ENCODE measurements at places on chromosomes 3 and 15.

GRCh38 chr15:40329804-40330203 lies 6.3 kb downstream of the INAFM2 start:
- no peak for DNase-seq

- no peak for DNase-seq
Observed at GRCh38 chr15:74754593-74755215, 6.1 kb downstream of the CYP1A2 start.

- no peak for DNase-seq
Observed at GRCh38 chr3:190302212-190302867, 19.9 kb downstream of the CLDN1 start.

DNA sequence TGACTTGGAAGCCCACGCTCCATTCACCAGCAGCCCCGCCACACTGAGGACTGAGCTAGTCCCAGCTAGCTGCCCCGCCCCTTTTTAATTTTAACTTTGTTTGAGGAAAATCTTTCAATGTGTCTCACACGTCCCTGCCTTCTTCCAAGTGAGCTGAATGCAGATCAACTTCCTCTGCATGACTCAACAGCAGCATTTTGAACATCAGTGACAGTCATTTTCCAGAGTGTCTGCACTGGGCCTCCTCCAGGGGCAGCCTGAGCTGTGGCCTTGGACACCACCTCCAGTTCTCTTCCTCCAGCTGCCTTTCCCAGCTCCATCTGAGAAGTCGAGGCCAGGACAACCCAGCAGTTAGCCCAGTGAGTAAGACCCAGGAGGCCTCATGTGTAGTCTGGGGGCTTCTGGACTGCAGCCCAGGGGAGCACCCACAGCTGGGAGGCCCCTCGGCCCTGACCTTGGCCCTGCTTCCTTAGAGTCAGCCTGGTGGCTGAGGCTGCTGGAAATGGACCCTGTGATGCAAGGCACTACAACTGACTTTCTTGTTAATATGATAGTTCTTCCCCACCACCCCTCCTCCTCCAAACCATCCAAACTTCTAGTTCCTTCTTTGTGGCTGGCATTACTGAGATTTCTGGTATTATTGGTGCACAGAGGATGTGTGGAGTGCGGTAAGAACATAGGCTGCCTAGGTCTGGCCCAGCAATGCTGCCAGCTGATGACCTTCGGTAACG lies 21.4 kb upstream of the ESYT3 start:
- no peak for DNase-seq

- DNase-seq: peak; percentile 81
Observed at GRCh38 chr3:186849374-186849975, 7.0 kb downstream of the ADIPOQ start.

GRCh38 chr3:14869917-14870782 lies 51.4 kb downstream of the FGD5 start:
- no peak for DNase-seq

DNA sequence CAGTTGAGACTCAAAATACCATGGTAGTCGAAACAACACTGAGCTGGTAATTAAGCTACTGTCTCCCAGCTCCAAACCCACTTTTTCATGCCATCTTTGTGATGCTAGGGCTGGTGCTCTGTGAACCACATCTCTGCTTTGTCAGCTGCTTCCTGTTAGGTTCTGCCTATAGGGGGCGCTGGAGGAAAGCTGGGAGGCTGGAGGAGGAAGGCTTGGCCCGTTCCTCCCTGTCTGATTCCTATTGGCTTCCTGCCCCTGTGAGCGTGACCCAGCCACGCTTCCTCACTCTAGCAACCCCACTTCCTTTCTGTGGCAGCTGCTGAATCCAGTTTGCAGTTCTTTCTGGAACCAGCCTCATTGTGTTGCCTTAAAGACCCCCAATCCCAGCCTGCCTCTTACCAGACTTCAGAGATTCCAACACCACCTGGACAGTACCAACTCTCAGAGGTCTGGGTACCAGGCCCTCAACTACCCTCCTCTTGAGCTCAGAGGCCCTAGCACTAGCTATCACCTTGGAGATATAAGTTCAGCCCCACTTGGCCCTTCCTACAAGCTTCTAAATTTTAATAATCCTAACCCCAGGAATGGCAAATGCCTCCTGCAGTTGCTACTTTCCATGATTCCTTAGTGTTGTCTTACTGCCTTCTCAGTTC lies 120.9 kb downstream of the ERC2 start:
- DNase-seq: peak; percentile 96

- no peak for DNase-seq
Observed at GRCh38 chr3:4065554-4065953, 237.6 kb upstream of the SETMAR start.

DNA sequence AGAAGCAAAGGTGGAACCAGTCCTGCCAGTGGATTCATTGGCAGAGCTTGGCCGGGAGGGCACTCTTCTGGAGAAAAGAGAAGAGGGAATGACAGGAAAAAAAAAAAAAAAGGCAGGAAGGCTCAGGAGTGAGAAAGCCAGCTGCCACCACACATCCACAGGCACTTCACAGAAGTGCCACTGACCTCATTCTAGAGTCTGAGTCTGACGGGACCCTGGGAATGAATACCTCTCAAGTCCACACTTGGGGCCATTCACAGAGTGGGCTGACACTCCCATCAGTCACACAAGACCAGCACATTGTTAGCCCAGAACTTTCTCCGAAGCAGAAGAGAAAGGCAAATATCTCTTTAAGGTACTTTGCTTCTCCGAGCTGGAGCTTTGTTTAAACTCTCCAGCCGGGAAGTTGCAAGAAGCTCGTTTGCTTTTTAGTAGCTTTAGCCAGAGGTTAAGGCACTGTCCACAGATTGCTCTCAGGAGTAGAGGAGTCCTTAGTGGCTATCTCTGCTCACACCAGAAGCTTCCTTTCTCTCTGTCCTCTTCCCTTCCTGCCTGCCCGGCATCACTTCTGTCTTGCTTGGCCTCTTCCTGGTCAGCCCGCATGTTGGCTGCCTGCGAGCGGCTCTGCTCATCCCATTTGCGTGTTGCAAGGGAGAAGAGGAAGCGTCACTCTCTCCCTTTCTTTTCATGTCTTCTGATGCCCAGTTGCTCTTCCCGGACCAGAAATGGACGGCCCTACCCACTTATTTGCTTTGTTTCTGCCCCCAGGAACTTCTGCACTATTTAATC lies 53.8 kb downstream of the CMTM6 start:
- DNase-seq: no peak

GRCh38 chr15:38624244-38625205 lies 59.9 kb upstream of the RASGRP1 start:
- no peak for DNase-seq

- no peak for DNase-seq
Observed at GRCh38 chr3:191987831-191988350, 526.9 kb downstream of the PYDC2 start.
